ENCODE measurements at places on chromosomes 1 and 21.

DNA sequence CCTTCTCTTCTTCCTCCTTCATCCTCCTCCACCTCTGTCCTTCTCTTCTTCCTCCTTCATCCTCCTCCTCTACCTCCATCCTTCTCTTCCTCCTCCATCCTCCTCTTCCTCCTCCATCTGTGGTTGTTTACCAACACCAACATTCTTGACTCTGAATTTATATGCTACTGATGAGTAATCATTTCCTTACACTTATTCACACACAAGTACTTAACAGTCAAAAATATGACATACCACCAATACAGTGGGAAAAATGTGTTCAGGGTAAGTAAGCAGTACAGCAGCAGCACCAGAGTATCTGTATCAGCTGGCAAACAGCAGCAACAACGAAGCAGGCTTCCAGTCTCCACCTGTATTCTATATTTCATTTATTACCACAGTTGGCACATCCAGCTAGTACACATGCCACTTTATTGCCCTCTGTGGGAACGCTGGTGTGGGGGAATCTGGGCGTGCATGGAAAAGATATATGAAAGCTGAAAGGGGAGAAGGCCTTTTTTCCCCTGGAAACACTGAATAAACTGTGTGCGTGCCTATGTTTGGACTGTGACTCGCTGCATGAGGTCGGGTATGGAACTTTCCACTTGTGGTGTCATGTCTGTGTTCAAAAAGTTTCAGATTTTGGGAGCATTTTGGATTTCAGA, 16.0 kb downstream of the ADSS2 start:
- DNase-seq: no peak

DNA sequence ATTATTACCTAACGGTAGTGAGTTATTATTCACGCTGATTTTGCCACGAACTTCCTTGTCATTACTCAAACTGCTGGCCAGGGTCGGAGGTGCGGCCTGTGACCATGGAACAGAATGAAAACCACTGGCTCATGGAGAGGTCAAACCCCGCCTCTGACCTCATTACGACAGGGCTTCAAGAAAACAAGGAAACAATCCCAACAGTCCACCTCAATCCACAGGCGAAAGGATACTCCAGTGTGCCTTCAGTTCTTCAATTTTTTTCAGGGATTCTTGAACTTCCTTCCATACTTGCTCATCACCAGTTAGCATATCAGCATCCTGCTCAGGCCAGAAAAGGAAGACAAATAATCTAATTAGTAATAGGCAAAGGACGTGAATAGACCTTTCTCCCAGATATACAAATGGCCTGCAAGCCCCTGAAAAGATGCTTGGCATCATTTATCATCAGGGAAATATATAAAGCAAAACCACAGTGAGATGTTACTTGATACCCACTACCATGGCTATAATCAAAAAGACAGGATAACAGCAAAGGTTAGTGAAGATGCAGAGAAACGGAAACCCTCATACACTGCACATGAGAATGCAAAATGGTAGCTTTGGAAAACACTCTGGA, 643.4 kb downstream of the SMYD3 start:
- no peak for DNase-seq

GRCh38 chr1:24502709-24503058, at the start of gene RCAN3:
RCAN3 (plus strand) TSS chr1:24502836; CDS start chr1:24514373, 11,537 bp downstream.
- peak; percentile 91 for DNase-seq

DNA sequence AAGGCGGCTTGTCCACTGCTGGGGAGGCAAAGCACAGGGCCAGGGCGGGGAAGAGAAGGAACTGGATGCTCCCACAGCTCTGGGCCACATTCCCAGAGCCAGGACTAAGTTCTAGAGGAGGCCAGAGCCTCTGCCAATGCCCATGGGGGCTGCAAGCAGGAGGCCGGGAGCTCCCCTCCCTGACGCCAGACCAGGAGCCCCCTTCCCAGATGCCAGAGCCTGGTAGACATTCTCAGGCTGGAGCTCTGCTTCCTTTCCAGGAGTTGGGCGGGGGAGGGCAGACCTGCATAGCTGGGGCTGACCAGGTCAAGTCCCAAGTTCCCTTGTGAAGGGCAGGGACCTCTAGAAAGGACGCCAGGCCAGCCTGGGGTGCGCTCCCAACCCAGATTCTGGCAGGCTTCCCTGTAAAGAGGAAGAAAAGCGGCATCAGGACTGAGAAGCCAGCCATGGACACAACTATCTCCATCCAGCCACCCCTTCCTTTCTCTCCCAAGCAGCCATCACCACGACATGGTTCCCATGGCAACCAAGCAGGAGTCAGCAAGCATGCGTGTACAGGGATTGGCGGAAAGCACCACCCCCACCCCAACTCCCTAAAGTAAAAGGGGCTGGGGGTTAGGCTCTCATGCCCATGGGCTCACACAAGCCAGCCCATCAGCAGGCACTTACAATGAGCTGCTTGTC, 13.4 kb downstream of the KIF21B start:
- DNase-seq: no peak

GRCh38 chr1:168535536-168535935, 8.3 kb downstream of the XCL2 start:
- DNase-seq: no peak

DNA sequence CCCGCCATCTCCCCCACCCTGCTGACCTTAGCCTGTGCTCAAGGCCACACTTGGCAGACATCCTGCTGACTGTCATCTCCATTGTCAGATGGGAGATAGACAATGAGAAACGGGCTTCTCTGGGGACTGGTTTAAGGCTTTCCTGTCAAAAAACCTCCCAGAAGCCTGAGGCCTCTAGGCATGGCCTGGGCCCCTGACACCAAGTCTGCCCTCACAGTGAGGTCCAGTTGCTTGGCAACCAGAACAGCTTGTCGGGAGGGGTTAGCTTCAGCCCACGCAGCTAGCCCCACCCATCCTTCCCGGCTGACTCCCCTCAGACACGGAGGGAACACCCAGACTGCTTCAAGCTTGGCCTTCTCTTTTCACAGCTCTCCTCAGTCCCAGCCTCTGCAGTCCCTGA, 11.0 kb downstream of the PLEKHA6 start:
- DNase-seq: no peak

DNA sequence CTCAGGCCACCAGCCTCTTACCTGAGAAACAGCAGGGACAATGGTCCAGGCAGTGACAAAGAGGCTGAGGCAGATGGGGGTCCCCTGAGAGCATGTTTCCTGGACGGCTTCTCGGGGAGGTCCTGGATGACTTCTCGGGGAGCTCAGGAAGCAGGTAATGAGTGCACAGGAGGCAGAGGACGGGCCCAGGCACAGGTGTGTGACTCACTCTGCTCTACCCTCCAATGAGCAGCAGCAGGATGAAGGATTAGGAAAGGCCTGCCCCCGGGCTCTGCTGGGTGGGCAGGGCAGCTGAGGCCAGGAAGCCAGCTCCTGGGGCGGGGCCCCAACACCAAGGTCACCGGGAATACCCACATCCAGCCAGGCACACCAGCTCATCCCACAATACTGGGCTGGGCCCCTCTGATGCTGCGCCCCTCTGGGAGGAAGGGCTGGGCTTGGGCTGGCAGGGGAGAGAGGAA, 17.2 kb upstream of the PTAFR start:
- no peak for DNase-seq

DNA sequence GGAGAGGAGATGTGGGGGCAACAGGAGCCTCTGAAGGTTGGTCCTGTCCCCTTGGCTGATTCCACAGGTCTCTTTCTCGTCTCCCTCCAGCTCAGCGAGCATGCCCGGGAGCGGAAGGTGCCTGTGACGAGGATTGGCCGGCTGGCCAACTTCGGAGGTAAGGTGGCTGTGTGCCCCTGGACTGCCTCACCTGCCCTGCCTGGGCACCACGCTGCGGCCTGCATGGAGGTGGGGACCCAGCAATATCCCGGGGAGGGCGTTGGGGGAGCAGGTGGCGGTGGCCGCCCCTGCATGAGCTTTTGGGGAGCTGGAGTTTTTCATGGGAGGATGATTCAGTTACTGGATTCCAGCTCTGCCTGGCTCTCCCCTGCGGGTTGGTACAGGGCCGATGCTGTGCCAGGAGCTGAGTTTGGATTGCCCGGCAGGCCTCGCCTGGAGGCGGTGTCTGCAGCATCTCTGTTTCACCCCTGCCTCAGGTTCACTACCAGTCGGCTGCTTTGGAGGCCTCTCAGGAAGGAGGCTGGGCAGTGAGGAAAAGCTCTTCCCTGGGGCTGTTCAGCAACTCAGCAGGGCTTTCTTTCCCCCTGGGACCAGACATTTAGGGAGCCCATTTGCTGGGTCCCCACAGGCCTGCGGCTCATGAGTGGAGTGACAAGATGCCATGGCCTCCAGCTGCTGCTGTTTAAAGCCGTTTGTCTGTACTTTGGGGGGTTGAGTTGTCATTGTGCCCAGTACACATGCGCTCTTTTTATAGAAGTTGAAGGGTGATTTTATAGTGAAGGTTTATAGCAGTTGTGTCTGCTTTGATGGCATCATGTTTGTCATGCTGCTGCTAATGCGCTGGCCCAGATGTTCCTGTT, 25.7 kb downstream of the COQ8A start:
- no peak for DNase-seq

GRCh38 chr1:205692423-205692822, 12.1 kb upstream of the SLC45A3 start:
- no peak for DNase-seq

- DNase-seq: no peak
Observed at GRCh38 chr1:27603309-27603680, 649 bp downstream of the AHDC1 start.

DNA sequence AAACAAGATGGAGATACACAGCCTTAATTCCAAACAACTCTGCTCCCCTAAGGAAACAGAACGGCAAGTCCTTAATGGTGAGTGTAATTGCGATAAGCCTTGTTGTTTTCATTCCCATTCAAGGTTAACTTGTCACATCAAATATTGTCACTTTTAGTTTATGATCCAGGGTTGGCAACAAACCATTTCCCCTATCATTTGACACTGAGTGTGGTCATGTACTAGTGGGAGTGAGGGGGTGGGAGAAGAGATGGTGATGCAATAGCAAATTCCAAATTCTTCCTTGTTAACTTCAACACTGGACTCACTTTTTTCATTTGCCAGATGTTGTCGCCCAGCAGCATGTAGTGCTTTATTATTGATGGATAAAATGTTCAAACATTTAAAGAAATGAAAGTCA, 140.4 kb downstream of the ZNF326 start:
- no peak for DNase-seq

GRCh38 chr1:154943649-154944400, 7.3 kb upstream of the PMVK start:
- no peak for DNase-seq

GRCh38 chr1:118753976-118754375, 234.2 kb downstream of the TBX15 start:
- no peak for DNase-seq

DNA sequence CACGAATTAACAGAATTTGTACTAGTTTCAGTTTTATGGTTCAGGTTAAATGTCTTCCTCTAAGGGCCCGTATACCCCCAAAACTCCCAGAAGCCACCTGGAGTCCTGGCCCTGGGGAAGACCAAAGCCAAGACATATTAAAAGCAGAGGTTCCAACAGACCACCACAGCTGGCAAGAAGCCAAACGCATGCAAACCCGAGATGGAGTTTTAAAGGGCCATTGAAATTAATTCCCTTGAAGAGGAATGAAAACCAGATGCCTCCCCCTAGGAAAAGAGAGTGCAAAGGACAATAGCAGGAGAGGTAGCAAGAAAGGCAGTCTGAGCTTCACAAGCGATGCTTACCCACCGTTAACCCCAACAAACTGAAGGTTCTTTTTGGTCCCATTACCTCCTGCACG, 48.1 kb downstream of the KANK4 start:
- DNase-seq: no peak

DNA sequence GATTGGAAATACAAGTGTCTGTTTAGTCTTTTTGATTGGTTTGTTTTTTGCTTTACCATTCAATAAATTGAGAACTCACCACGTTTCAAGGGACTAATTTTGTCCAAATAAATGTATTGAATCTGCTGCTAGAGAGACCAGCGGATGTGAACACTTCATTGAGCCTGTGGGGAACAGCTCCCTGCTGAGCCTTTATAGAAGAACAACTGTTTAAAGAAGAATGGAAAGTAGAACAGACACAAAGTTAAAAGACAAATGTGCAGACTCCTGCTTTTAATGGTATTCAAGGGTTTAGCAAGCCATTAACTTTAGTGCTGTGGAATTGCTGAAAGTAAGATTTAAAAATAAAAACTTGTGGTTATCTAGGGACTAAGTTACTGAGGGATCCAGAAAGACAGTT, 817.7 kb upstream of the B3GALT2 start:
- no peak for DNase-seq

GRCh38 chr1:218851586-218851985, 322.1 kb upstream of the LYPLAL1 start:
- DNase-seq: no peak

- peak; percentile 21 for DNase-seq
Observed at GRCh38 chr1:159132271-159132881, 39.0 kb upstream of the CADM3 start.

DNA sequence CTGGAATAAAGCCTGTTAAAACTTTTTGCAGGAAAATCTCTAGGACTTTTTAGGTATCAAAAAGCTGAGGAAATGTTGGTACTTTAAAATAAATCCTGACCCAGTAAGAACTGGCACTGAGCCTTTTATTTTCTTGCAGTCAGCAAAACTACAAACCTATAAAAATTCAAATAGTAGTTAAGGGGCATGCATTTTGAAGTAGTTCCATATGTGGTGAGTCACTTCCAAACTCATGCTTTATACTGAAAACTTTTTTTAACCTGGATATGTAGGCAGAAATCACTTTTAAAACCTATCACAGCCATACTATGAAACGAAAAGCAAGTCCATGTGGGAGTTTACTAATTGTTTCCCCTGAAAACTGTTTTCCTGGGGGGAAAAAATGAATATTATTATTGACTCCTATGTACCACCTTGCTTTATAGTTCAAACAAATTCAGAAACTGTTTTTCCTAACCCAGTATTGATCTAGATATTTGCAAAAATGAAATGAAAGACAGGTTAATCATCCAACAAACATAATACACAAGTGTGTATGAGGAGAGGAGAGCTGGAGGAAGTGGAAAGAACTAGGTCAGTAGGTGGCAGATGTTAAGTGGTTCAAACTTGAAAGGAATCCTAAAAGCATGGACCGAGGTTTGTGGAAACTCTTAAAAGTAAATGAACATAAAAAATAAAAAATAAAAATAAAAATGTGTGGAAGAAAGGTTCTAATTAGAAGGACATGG, 30.5 kb downstream of the NRIP1 start:
- DNase-seq: no peak

All from stimulated activated CD8-positive, alpha-beta memory T cell treated with anti-CD3 and anti-CD28 coated beads, Interleukin-15, amount 100 ng/mL, for 48 hours (primary cell).